Ureter (tissue), 1 donor: ENCODE measurements at places on chromosomes 7 and 10. TPM values are rescaled to one million over a fixed set of nuclear protein-coding genes. Genes with fewer than 3 reads are reported as not detected.
A peak's percentile ranks its signal among the peaks of the same experiment; 100 is the strongest.

DNA sequence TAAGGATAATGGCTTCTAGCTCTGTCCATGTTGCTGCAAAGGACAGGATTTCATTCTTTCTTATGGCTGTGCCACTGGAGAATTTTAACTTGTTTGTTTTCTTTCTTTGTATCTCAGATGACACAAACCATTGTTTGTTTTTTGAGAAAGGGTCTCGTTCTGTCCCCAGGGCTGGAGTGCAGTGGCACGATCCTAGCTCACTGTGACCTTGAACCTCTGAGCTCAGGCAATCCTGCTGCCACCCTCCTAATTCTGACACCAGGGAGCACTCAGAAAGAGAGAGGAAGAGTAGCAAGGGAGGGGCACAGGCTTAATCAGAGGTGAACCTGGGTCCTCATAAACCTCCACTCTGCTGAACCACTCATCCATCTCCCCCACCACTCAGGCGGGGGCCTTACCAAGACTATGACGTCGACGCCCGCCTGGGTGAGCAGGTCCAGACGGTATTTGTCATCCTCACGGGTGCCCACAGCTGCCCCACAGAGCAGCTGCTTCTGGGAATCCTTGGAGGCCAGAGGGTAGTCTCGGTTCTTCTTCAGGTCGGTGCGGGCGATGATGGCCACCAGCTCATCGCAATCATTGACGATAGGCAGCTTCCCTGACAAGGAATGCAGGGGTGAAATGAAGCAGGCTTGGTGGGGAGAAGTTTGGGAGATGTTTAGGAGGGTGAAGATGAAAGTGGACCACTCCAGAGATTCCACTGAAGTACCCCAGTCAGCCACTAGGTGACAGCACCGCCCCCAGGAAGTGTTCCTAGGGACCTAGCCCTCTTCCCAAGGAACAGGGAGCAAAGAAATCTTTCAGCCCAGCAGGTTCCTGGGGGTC is 11.6 kb downstream of the IMPDH1 start:
- no peak for DNase-seq

DNA sequence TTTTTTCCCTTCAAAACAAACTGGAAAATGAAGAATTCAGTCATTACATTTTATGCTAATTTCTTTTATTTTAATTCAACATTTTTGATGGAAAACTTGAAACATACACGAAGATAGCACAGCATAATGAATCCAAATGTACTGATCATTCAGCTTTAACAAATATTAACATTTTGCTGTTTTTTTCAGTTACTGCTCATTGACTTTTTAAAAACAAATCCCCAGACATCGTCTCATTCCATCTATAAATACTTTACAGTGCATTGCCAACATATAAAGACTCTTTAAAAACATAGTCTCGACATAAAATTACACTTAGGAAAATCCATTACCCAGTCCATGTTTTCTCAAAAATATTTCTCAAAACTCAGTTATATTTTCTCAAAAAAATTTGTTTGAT is 452.3 kb downstream of the GALNT17 start:
- DNase-seq: no peak

GRCh38 chr7:105278565-105278964 is 110.2 kb downstream of the SRPK2 start:
- DNase-seq: no peak

- DNase-seq: no peak
Measured at GRCh38 chr7:116632384-116632783, 39.6 kb upstream of the MET start.

DNA sequence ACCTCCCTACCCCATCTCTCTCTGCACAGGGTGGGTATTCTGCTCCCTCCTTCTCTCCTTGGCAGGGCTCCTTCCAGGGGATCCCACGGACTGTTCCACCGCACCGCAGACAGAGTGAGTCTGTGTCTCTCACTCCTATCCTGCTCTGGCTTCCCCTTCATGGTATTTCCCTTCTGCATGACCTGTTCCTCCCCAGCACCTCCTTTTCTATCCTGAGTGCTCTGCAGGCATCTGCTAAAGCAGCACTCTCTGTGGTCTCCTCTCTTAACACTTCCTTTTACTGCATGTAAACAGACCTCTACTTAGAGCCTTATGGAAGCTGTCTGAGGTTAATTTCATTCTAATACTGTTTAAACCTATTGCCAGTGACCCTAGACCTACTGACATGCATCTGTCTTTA is 171.5 kb downstream of the CCSER2 start:
- DNase-seq: no peak

- DNase-seq: no peak
Measured at GRCh38 chr10:125761961-125762360, 13.7 kb downstream of the MMP21 start.

- DNase-seq: no peak
Measured at GRCh38 chr10:18683427-18683826, 24.2 kb downstream of the ARL5B start.

- peak; percentile 44 for DNase-seq
Measured at GRCh38 chr10:51699145-51699474, 285 bp downstream of the CSTF2T start.

DNA sequence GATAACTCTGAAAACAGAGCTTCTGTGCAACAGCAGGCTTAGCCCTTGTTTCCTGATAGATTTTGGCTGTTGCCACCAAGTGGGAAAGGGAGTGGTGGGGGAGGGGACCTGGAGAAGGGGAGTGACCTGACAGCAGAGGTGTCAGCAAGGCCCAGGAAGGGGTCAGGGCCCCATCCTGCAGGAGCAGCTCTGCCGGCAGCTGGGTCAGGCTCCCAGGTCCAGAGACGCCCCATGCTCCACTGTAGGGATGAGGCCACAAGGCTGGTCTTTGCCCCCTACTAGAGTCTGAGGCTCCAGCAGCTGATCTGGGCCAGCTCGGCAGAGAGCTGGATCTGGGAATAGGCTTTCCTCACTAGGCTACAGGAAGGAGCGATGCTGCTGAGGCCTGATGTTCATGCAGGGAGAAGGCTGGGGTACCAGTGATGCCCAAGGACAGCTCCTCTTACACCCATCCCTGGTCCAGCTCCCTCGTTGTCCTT is 44.0 kb upstream of the ZMIZ1 start:
- no peak for DNase-seq

DNA sequence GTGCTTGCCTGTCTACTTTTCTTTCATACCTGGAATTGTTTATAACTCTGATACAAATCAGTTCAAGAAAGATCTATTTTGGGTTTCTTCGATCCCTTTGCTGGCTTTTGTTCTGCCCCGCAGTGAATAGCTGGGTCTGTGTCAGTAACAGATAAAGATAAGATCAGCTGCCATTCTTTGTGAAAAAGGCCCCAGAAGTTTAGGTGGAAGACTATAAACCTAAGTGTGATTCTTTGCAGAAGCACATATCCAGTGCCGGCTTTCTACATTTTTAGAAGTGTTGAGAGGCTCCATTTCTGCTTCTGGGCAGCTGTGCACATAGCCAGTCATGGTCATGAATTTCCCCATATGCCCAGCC is 686.4 kb upstream of the C7orf33 start:
- DNase-seq: no peak

DNA sequence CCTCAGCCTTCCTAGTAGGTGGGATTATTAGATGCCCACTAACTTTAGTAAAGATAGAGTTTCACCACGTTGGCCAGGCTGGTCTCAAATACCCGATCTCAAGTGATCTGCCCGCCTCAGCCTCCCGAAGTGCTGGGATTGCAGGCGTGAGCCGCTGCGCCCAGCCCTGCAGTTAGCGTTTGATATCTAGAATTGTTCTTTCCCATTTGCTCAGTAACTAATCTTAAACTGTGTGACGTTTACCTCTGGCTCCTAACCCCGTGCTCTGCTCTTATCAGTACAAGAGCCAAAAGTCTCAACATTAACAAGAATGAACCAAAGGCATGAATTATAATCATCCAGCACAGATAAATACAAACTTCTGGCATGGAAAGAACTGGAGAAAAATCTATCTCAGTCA is 47.4 kb downstream of the IGF2BP3 start:
- DNase-seq: no peak

- no peak for DNase-seq
Measured at GRCh38 chr7:45219801-45220435, 62.3 kb downstream of the RAMP3 start.

- no peak for DNase-seq
Measured at GRCh38 chr7:85612514-85612913, 425.7 kb upstream of the SEMA3D start.

DNA sequence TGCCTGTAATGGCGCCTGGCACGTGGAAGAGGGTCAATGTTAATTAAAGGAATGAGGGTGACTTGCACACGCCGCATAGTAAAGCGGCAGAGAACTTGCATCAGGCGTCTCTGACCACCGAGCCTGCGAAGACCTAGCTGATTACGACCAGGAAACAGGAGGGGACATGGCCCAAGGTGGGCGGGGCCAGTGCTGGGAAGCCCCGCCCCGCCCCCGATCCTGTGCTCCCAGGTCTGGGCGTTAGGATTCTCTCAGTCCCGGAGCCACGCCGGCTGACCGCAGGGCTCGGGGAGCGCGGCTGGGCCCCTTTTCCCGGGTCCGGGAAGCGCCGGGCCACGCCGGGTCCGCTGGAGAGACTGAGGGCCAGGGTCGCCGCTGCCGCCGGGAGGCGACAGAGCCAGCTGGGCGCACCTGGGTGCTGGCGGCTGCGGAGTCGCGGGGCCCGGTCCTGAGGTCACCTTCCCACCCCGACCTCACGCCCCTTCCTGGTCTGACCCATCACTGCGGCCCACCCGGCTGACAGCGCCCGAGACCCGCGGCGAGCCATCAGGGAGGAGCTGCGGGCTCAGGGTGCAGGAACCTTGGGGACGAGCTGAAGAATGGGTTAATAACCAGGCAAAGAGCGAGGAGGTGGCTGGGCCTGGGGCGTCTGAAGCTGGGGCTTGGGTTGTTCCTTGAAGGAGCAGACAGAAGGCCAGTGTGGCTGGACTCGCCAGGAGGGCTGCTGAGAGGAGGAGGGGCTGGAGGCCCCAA is 23.0 kb upstream of the GRID1 start:
- DNase-seq: peak; percentile 54

- DNase-seq: no peak
Measured at GRCh38 chr7:111173990-111174389, 83.1 kb downstream of the LRRN3 start.

DNA sequence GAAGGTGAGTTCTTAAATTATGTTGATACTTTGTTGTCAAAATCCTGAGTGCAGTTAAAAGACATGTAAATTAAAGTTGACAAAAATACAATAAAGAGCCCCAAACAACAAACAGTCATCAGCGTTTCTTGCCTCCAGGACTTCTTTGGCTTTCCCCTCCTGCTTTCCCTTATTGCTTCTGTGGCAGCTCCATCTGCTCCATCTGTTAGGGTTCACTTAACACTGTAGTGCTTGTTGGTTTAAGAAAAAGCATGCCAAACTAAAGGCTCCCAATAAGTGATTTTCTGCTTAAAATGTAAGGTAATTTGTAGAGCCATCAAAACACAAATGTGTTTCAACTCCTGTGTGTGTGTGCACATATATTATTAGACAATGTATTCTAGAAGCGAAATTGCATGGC is 254.3 kb upstream of the GNAI1 start:
- DNase-seq: no peak

- DNase-seq: no peak
Measured at GRCh38 chr7:66826649-66827048, 86.1 kb downstream of the RABGEF1 start.

DNA sequence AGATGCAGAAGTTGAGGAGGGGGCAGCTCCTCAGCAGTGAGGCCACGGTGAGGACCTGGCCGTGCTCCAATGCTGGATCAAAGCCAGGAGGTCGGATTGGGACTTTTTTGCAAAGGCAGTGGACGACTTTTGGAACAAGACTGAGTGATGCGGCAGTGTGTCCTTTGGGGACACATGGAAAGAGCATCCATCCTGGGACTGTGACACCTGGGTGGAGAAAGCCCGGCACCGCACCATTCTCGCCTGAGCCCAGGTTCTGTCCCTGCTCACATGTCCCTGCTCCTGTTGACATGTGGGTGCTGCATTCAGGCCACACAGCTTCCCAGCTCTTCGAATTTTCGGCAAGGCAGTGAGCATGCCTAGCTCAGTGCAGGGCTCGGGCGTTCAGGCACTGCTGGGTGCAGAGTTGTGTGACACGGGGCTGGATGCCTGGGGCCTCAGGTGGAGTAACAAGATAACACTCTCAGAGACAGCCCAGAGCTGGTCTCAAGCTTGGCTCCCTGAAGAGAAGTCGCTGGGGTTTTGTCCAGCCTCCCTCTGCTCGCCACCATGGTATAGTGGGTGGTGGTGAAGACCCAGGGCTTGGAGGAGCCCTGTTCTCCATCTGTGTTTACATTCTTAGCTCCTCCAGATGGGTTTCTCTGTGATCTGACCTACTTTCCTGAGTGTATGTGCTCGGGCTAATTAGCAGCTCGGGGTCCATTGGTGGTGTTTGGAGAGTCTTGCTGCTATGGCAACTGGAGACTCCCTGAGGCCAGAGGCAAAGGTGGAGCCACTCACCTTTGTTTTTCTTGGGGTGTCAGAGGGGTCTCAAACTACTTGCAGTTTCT is 111.7 kb upstream of the BTBD16 start:
- no peak for DNase-seq

GRCh38 chr7:146355216-146355615 is 238.6 kb downstream of the CNTNAP2 start:
- DNase-seq: no peak

TMEM236 gene
- 0.49 TPM for total RNA-seq

PNLIP gene
- not detected for total RNA-seq

DNAJB9 gene
- 16.7 TPM for total RNA-seq

MGAM2 gene
- not detected for total RNA-seq

CAMK2B gene
- total RNA-seq: not detected

MCM10 gene
- 1.6 TPM for total RNA-seq

PIP gene
- not detected for total RNA-seq

NME8 gene
- 1.5 TPM for total RNA-seq
